ENCODE measurements at places on chromosomes 5 and 9.

DNA sequence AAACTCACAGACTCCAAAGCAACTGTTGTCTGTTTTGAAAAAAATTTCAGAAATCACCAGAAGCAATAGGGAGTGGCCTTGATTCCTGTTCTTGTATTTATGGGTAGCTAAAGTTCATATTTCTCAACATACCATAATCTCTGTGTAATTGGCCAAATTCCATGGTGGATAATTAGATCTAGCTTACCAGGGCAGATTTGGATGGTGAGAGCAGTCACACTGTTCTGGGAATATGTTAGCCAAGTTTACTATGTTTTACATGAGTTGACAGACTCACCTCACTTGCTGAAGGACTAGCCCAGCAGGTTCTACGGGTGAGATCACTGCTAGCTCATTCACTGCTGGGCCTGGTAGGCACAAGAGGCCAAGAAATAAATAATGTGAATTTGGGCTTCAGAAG lies 32.7 kb upstream of the CDKN2B start:
- DNase-seq = no peak

GRCh38 chr5:126395605-126396004 lies 27.6 kb upstream of the GRAMD2B start:
- DNase-seq = no peak

GRCh38 chr5:149128023-149128875 lies 13.0 kb upstream of the ABLIM3 start:
- DNase-seq = no peak

DNA sequence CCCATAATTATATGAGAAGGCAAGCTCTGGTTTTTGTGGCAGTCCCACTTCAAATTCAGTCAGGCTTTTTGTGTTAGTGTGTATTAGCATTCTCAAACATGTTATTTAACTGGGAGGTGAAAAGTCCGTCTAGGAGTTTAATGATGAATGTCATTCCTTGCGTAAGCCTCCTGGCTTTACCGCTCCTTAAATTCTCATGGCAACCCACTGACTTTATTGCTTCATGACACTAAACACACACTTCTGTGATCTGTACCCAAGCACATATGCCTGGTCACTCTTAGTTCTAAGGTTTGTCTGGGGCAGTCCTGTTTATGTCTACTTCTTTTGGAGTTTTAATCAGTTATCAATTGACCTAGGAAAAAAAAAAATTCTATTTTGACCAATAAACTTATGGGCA lies 677.9 kb upstream of the DMAC1 start:
- no peak for DNase-seq

DNA sequence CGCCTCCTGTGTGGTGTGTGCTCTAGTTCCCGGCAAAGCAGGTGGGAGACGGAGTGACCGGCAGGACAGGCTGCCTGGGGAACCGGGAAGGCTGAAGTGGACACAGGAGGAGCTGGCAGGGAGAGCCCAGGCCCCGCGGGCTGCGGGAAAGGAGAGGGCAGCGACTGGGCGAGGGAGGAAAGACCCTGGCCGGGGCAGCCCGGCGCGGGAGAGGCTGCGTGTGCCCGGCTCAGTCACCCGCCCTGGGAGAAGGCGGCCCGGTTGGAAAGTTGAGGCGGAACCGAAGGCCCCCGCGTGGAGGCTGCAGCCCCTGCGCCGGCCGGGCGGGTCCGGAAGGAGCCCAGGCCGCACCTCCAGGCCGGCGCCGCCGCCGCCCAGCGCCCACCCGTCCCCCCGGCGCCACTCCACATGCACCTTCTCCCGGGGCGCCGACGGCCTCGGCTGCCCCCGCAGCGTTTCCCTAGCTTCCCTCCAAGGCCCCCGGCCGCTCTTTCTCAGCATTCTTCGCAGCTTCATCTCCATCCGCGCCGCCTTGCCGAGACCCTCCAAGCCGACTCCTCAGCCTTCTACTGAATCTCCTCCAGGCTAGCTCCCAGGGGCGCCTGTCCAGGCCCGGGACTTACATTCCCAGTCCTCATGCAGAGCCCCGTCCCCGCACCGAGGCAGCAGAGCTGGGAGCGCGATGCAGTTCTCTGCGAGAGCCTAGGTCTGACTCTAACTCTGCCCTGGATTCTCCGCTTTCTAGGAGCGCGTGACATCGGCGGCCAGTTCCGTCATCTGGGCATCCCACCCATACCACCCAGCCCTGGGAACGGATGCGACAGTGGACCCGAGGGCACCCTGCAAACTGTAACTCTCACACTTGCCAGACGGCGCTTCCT lies 152.0 kb downstream of the ERCC6L2 start:
- no peak for DNase-seq

DNA sequence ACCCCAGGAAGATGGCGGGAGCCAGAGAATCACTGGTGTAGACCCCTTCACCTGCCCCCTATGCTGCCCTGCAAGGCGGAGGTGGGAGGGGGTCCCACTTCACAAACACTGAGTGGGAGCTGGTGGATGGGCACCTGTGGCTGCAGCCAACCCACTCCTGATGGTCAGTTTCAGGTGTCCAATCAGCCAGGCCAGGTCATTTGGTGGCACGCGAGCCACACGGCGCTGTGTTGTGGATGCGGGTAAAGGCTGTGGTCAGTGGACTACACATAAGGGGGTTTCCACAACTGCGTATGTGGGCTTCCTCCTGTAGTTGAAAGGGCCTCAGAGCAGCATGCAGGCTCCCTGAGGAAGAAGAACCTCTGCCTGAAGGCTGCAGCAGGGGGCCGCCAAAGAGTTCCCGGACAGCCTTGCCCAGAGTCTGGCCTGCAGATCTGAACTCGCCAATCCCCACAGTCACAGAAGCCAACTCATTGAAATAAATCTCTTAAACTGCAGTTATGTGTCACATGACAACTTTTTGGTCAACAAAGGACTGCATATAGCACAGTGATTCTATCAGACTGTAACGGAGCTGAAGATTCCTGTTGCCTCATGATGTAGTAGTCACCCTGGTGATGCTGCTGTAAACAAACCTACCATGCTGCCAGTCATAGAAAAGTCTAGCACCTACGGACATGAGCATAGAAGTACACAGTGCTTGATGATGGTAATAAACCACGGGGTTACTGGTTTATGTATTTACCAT lies 284.7 kb upstream of the IRX2 start:
- no peak for DNase-seq

Measured in stimulated activated CD8-positive, alpha-beta memory T cell treated with anti-CD3 and anti-CD28 coated beads, Interleukin-7, amount 100 ng/mL, for 4 hours (primary cell).